ENCODE measurements at places on chromosomes 13 and 19.

GRCh38 chr13:87975035-87975434 lies 303.9 kb downstream of the SLITRK5 start:
- DNase-seq: no peak

DNA sequence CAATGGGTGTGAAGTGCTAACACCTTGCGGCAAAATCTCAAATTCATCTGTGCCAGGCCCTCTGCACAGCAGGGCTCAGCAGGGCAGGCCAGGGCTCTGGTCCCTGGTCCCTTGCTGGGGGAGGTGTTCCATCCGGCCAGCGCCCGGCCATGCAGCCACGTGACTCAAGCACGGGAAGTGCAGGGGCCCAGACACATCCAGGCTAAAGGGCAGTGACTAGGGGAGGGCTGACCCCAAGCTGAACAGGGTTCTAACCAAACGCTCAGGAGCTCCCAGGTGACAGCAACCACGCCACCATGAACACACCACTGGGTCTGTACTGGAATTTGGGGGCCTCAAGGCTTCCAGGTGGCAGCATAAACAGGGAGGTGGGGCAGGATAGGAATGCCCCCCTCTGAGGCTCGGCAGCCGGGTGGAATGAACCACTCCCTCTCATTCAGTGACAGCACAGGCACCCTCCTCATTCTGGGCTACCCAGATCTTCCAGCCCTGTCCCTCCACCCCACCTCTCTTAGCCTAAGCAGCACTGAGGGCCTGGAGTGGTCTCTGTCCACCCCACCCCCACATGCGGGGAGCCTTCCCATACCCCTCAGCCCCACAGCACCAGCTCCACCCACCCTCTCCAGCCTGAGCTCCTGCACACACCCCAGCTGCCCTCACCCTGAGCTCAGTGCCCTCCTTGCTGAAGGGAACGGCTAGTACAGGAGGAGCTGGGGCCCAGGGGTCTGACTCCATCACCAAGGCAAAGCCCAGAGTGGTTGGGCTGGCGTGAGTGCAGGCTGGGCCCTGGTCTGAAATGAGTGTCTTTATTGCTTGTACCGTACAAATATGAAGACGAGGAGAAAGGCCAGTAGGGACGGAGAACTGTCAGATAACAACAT lies 5.3 kb upstream of the CCNP start:
- DNase-seq: no peak

GRCh38 chr19:34772697-34773554 lies at the start of gene ZNF599:
TSS of gene ZNF599 (minus strand) at chr19:34773215. CDS start at chr19:34772841, 374 bp downstream.
- peak; percentile 89 for DNase-seq

DNA sequence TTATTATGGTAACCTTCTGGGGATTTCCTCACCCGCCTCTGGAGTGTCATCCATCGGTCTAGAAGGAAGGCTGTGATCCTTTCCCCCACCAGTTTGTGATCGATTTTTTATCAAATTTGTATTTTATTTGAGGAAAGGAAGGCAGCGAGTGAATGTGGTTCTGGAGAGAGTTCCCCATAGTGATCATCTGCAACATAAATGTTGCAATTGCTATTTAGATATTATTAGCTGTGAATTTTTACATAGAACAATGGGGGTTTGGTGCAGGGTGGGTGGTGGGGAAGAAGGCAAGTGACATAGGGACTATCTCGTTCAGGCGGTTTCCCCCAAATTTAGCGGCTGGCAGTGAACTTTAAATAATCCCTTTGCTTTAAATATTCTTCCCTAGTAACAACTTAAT lies 1.2 kb downstream of the CDK8 start:
- DNase-seq: no peak

- DNase-seq: no peak
Observed at GRCh38 chr13:40172149-40172591, 494.3 kb downstream of the FOXO1 start.

DNA sequence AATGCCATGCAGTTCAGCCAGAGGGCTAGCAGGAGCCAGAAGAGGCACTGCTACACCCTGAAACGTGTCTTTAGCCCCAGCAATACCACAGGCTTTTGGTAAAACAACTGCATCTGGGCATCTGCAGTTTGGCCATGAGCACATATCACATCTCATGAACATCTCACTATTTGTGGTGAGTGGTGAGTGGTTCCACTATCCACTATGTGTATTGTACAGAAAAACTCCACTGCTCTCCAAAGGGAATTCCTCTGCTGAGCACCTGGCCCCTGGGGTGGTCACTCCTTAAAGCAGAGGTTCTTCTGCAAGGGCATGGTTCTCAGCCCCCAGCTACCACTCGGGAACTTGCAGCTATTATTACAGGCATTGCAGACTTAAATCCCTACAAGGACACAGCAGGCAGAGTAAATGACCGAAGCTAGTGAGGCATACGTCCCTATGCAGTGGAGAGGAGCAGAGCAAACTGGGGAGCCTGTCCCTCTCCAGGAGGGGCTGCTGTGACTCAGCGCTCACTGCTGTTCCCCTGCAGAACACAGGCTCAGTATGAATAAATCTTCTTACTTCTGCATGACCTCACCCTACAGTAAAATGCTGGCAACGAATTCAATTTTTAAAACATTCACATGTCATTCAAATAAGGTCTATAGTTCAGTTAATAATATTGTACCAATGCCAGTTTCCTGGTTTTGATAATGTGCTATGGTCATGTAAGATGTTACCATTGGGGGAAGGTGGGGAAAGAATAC lies 332.4 kb upstream of the ZNF507 start:
- no peak for DNase-seq

DNA sequence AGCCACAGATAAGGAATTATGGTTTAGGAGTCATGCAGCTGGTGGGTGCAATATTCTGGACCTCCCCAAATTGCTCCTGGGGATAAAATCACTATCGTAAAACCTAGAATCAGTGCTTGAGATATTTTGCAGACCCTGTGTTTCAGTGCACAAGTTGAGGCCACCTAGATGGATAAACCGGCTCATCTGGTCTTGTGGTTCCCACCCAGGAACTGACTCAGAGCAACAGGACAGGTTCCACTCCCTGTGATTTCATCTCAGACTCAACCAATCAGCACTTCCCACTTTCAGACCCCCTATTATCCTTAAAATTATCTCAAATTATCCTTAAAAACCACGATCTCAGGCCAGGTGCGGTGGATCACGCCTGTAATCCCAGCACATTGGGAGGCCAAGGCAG lies 21.0 kb downstream of the FBXL12 start:
- DNase-seq: no peak

DNA sequence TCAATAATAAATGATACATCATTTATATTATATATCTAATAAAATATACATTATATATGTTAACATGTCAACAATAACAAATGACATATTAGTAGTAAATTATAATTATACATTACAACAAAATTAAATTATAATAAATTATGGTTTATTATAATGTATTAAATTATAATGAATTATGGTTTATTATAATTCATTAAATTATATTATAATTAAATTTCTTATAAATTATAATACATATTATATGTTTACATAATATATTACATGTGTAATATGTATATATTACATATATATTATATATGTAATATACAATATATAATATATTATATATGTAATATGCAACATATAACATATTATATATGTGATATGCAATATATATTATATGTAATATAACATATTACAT lies 20.5 kb downstream of the C3 start:
- DNase-seq: no peak

- DNase-seq: no peak
Observed at GRCh38 chr19:43767316-43767715, 12.6 kb upstream of the SMG9 start.

DNA sequence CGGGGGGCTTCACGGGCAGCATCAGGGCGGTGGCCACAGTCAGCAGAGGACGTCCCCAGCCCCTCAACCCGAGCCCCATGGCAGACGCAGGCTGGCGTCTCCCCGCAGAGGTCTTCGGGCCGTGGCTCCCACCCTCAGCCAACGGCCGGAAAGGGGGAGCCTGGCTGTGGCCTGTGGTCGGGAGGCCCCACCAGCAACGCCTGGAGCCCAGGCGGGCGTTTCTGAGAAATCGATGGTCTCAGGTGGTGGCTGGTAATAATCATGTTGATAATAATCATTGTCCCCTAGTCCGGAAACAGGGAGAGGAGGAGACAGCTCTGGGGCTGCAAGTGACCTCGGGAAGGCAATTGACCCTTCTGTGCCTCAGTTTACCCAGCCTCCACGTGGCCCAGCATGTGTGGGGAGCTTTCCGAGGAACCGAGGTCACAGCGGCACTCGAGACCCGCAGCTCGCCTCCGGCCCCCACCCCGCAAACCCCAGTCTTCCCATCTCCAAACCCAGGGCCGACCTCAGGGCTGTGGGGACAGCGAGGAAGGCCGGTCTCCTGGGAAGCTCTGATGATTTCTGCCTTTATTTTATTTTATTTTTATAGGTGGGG lies at the start of gene PRSS57:
PRSS57 (minus strand) TSS at position 101 of the 598 bp plus-strand sequence; CDS start at position 79, 22 bp downstream.
- DNase-seq: no peak

DNA sequence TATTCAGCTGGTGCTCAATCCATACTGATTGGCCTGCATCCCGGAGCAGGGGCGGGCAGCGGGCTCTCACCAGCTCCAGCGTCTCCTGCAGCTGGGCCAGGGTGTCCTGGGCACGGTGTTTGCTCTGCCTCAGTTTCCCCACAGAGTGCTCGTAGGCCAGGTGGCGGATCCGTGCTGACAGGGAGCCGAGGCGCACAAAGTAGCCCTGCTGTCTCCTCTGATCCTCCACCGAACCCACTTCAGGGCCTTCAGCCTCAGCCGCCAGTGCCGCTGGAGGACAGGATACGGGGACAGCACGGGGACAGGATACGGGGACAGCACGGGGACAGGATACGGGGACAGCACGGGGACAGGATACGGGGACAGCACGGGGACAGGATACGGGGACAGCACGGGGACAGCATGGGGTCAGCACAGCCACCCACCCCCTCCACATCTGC lies 7.3 kb upstream of the PLIN4 start:
- no peak for DNase-seq

- DNase-seq: no peak
Observed at GRCh38 chr13:68551701-68552522, 1321.8 kb upstream of the PCDH9 start.

- DNase-seq: no peak
Observed at GRCh38 chr13:79533781-79534400, 52.9 kb downstream of the NDFIP2 start.

GRCh38 chr13:99228737-99229691 lies 28.4 kb downstream of the UBAC2 start:
- no peak for DNase-seq

GRCh38 chr13:111431206-111431605 lies 110.8 kb downstream of the TEX29 start:
- no peak for DNase-seq

- DNase-seq: no peak
Observed at GRCh38 chr19:49417088-49417487, 6.2 kb downstream of the PTH2 start.

- no peak for DNase-seq
Observed at GRCh38 chr19:31167690-31168089, 181.5 kb downstream of the TSHZ3 start.

GRCh38 chr13:80374444-80374843 lies 33.5 kb upstream of the SPRY2 start:
- no peak for DNase-seq

- no peak for DNase-seq
Observed at GRCh38 chr13:113399755-113400149, 35.8 kb upstream of the GRTP1 start.

DNA sequence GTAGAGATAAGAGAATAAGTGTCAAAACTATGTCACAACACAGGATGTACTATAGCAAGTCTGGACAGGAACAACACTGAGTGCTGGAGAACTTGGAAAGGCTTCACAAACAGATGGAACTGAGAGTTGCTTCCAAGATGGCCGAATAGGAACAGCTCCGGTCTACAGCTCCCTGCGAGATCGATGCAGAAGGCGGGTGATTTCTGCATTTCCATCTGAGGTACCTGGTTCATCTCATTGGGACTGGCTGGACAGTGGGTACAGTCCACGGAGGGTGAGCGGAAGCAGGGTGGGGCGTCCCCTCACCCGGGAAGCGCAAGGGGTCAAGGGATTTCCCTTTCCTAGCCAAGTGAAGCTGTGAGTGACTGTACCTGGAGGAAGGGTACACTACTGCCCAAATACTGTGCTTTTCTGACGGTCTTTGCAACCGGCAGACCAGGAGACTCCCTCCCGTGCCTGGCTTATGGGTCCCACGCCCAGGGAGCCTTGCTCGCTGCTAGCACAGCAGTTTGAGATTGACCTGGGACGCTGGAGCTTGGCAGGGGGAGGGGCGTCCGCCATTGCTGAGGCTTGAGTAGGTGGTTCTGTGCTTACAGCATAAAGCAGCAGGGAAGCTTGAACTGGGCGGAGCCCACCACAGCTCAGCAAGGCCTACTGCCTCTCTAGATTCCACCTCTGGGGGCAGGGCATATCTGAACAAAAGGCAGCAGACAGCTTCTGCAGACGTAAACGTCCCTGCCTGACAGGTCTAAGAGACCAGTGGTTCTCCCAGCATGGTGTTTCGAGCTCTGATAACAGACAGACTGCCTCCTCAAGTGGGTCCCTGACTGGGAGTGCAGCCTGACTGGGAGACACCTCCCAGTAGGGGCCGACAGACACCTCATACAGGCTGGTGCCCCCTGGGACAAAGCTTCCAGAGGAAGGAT lies 46.0 kb downstream of the USP12 start:
- no peak for DNase-seq

DNA sequence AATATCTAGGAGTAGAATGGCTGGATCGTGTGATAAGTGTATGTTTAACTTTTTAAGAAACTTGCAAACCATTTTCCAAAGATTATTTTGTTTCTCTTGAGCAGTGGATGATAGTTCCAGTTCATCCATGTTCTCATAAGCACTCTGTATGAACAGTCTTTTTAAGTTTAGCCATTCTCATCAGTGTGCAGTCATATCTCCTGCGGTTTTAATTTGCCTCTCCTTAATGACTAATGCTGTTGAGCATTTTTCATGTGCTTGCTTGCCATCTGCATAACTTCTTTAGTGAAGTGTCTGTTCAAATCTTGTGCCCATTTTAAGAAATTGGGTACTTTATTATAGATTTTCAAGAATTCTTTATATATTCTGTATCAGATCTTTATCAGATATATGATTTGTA lies 58.6 kb downstream of the WASF3 start:
- DNase-seq: no peak

DNA sequence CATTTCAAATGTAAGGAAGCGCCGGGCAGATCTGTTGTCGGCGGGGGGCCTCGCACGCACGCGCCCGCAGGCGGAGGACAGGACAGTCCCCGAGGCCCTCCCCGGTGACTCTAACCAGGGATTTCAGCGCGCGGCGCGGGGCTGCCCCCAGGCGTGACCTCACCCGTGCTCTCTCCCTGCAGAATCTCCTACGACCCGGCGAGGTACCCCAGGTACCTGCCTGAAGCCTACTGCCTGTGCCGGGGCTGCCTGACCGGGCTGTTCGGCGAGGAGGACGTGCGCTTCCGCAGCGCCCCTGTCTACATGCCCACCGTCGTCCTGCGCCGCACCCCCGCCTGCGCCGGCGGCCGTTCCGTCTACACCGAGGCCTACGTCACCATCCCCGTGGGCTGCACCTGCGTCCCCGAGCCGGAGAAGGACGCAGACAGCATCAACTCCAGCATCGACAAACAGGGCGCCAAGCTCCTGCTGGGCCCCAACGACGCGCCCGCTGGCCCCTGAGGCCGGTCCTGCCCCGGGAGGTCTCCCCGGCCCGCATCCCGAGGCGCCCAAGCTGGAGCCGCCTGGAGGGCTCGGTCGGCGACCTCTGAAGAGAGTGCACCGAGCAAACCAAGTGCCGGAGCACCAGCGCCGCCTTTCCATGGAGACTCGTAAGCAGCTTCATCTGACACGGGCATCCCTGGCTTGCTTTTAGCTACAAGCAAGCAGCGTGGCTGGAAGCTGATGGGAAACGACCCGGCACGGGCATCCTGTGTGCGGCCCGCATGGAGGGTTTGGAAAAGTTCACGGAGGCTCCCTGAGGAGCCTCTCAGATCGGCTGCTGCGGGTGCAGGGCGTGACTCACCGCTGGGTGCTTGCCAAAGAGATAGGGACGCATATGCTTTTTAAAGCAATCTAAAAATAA lies 18.2 kb downstream of the IL17D start:
- no peak for DNase-seq
